ENCODE measurements at places on chromosomes 1 and 21.

- DNase-seq, result no peak
Observed at GRCh38 chr1:34850382-34850781, 9.2 kb downstream of the SMIM12 start.

GRCh38 chr1:216270086-216270773 lies 153.0 kb downstream of the USH2A start:
- no peak for DNase-seq

GRCh38 chr1:94037392-94038229 lies 83.3 kb downstream of the ABCA4 start:
- no peak for DNase-seq

DNA sequence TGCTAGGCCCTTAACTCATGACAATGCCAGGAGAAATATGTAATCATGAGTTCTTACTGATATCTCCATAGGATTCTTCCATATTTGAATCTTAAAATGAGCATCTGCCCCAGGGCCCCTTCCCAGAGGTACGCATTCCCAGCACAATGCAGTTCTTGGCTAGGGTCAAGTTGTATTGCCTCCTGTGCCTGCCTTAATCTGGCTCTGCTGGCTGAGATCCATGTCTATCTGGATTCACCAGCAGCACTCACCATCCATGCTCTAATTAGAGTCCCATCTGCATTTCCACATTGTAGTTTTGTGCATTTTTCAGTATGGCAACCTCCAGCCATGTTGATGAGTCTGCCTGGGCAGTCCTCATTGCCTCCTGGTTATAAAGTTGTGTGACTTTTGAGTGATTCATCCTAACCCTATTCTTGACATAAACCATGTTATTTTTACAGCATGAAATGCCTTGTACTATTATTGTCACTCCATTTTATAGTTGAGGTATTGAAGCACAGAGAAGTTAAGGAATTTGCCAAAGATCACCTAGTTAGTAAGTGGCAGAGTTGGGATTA lies 55.9 kb downstream of the CAMSAP2 start:
- no peak for DNase-seq

- DNase-seq, result no peak
Observed at GRCh38 chr1:26307363-26307781, 936 bp upstream of the UBXN11 start.

DNA sequence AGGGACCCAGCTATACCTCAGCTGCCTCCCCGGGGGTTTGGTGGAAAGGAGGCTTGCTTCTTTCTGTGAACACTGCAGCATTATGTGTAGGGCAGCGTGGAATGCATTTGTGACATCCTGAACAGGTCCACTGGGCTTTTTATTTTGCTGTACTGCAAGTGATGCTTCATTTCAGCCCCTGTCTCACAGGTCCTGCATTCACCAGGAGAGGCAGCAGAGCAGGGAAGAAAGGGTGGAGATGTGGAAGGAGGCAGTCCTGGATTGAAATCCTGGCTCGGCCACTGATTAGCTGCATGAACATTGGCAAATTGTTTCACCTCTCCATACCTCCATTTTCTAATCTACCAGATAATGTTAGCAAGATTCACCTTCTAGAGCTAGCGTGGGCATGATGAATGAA lies 77.9 kb upstream of the ZBTB18 start:
- no peak for DNase-seq

GRCh38 chr1:71303617-71304041 lies 222.8 kb upstream of the ZRANB2 start:
- no peak for DNase-seq

DNA sequence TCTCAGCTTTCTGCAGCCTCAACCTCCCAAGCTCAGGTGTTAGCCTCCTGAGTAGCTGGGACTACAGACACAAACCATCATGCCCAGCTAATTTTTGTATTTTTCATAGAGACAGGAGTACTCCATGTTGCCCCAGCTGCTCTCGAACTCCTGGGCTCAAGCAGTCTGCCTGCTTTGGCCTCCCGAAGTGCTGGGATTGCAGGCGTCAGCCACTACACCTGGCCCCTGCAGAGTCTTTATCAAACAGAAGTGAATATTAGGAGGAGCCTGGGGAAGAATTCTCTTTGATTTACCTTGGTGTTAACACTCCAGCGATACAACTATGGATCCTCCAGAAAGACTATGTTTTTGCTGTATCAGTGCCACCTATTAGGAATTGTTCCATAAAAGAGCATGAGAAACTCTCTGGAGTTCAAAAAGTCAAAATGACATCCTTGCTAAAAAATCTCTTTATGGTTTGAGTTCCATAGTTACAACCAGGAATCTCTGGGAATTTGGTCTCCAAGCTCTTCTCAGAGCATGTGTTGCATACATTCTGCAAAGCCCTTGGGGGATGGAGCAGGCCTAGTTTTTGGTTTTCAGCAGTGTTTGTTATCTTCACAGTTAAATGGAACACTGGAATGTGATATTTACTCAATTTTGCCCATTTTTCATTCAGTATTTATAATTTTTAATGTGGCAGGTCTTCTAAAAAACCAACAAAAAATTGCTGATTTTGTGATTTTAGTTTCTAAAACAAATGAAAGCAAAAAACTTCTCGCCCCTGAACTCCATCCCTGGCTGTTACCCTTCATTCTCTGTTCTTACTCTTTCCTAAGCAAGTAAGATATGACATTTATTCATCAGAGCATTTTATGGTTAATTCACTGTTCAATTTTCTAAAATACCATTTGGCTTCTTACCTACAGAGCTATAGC lies 77.3 kb downstream of the OLFML2B start:
- DNase-seq, result no peak

GRCh38 chr21:39385299-39386145 lies 36.6 kb upstream of the HMGN1 start:
- DNase-seq, result no peak

GRCh38 chr1:55276671-55277376 lies 61.7 kb upstream of the USP24 start:
- DNase-seq, result no peak

DNA sequence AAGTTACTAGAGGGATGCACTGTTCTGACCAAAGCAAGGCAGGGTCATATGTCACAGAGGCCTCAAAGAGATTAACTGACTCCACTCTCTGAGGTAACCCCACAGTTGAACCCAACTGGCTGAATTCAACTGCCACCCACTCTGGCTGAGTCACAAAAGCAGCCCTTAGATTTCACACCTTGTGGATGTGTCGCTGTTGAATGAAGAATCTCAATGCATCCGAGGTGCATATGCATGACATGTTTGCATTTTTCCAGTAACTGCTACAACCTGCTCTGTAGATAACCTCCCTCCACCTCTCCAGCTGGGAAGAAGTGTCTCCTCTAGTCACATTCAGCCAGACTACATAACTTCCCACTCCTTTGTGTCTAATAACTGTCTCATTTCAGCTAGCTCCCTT lies 27.9 kb upstream of the KIF21B start:
- no peak for DNase-seq

DNA sequence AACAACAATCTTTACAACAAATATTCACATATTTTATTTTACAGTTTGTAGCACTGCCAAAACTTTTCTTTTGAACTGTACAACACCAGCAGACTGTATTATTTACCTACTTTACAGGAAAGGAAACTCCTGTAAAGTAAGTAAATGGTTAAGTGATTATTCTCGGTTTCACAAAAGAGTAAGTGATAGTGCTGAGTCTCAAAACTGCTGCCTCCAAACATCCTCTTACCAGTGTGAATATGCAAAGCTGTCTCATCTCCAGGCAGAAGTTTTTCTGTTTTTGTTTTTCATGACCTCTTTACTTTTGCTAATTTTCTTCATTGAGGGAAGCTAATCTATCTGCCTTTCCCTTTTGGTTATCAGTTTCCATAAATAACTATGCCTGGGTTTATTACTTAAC lies 286.7 kb downstream of the SRGAP2C start:
- no peak for DNase-seq

DNA sequence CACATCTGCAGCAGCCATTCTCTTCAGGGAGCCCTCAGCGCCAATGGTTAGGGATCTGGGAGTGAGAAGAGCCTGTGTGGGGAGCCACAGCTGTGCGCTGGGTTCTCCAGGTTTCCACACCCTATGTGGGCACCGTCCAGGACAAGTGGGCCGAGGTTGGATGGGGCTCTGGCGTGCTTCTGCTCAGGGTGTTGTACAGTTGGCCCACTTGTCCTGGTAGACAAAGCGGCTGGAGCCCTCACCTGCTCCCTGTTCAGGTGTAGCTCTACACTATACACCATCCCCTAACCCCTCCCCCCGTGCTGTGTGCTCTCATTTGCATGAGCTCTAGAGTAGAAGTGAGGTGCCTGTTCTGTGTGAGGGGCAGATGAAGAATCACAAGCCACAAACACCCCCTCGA lies 12.2 kb downstream of the SH3BP5L start:
- DNase-seq, result no peak

GRCh38 chr1:201536558-201536957 lies 2.4 kb upstream of the NAV1 start:
- DNase-seq, result no peak

- no peak for DNase-seq
Observed at GRCh38 chr1:176998183-176998795, 166.2 kb downstream of the ASTN1 start.

DNA sequence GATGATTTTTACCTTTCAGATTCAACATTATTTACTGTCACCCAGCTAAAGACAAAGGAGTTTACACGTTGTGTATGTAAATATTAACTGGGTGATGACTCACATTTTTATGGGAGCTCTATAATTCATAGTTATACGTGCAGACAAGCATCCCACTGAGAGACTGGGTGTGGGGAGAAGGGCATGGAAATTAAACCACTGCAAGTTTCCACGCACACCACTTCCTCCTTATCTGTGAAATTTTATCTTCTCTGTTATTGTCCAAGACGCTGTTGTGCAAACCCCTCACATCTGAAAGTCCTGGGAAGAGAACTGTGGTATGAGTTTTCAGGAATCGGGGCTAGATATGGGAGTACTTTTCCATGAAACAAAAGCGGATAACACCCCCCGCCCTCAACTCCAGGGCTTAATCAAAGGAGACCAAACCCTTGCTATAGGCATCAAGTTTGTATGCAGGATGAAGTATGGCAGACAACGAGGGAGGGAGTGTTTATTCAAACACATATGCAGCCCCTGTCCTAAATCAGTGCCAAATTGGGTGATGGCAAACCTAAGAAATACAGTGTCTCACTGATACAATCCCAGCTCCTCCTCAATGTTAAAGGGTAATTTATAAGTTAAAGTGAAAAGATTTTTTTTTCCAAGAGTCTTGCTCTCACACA lies 23.3 kb upstream of the DPT start:
- DNase-seq, result no peak

GRCh38 chr1:6342056-6342455 lies 51.5 kb downstream of the ACOT7 start:
- no peak for DNase-seq

GRCh38 chr1:165928075-165928731 lies 100.8 kb downstream of the UCK2 start:
- DNase-seq, result no peak

DNA sequence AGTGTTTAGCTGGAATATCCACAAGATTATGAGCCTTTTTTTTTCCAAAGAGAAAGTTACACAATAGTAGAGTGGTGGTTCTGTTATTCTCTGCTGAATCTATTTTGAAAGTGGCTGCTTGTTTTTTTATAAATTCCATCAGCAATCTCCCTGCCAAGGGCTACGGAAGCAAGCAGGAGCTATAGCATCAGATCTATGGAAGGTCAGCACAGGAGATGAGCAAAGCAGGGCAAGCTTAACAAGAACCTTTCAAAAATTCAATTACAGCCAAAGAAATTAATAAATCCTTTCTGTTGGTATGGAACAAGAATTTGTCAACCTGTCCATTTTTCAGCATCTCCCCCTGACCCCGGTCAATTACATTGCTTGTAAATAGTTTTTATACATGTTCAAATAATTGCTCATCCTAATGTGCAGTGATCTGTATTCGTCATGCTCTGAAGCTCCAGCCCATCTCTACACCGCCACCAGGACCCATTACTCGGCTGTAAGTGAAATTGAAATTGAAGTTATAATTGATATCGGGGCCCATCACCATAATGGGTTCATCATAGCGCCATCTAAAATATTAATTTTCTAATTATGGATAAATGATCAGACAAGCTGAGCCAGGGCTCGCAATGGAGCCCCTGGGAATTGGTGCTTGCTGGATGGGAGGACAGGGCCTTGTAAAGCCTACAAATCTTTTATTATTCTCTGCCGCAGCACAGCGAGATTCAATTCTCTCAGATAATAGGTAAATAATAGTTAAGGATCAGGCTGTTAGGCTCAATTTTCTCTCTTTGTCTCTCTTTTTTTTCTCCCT lies 215.1 kb downstream of the ATG4C start:
- no peak for DNase-seq

- no peak for DNase-seq
Observed at GRCh38 chr1:224506141-224506814, 71.7 kb upstream of the WDR26 start.

- DNase-seq, result no peak
Observed at GRCh38 chr1:235199441-235199840, 38.4 kb upstream of the RBM34 start.

All from HS-27A (cell line).